ENCODE measurements at places on chromosomes 13 and 19.

GRCh38 chr19:50311723-50312635, 17.2 kb downstream of the KCNC3 start:
- DNase-seq, result no peak

DNA sequence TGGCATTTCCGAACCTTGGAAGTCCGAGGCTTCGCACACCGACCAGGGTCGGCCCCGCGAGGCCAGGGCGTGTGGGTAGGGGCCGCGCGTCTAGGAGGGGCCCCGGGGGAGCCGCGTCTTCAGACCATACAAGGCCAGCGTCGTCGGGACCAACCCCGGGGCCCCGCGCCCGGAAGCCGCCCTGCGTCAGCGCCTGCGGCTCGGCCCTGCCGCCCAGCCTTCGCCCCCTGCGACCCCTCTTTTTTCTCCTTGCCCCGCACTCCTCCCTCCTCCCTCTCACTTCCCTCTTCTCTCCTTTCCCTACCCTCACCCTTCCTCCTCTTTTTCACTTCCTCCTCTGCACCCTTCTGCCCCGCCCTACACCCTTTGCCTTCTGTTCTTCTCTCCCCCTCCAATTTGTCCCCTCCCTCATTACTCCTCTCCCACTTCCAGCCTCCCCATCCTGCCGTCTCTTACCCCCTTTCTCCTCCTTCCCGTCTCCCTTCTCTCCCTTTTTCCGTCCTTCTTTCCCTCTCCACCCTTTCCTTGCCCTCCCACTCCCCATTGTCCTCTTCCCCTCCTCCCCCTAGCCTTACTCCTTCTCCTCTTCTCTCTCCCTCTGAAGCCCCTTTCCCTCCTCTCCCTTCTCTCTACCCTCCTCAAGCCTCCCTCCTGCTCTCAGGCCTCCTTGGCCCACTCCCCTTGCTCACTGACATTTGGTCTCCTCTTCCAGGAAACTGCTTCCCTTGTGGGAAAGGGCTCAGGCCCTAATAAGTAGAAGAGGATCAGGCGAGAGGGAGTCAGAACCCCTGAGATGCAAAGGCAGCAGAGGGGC, 2.2 kb upstream of the PLEKHG2 start:
- DNase-seq, result peak; percentile 54

- no peak for DNase-seq
Measured at GRCh38 chr13:36966404-36966803, 32.7 kb downstream of the ALG5 start.

DNA sequence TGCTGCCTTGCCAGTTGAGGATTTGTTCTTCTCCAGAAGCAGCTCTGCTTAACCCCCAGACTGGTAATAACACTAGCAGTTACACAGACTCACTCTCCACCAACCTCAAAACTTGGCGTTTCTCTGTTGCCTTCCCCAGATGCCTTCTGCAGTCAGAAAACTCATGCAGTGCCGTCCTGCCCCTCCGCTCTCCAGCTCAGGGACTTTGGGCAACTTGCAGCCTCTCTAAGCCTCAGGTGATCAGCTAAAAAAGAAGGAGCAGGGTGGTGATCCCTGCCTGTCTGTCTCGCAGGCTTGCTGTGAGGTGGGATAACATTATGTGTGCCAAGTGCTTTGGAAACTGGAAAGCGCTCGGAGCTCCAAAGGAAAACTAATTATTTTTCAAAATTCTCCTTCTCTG, 391.6 kb downstream of the HS6ST3 start:
- no peak for DNase-seq

DNA sequence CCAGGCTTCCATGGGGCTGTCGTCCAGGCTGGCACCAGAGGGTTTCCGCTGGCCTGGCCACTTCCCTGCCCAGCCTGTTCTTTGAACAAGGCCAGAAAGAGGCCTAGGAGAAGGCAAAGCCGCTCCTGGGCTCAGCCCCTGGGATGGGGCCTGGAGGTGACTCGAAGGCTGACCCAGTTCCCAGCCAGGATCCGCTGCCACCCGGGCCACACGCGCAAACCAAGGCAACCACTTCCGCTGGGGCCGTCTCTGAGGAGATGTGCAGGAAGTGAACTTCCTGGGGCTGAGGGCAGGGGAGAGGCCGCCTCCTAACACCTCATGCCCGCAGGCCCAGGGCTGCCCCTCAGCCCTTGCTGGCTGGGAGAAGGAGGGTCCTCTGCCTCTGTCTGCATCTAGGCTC, 15.2 kb downstream of the PLEKHF1 start:
- DNase-seq, result no peak

DNA sequence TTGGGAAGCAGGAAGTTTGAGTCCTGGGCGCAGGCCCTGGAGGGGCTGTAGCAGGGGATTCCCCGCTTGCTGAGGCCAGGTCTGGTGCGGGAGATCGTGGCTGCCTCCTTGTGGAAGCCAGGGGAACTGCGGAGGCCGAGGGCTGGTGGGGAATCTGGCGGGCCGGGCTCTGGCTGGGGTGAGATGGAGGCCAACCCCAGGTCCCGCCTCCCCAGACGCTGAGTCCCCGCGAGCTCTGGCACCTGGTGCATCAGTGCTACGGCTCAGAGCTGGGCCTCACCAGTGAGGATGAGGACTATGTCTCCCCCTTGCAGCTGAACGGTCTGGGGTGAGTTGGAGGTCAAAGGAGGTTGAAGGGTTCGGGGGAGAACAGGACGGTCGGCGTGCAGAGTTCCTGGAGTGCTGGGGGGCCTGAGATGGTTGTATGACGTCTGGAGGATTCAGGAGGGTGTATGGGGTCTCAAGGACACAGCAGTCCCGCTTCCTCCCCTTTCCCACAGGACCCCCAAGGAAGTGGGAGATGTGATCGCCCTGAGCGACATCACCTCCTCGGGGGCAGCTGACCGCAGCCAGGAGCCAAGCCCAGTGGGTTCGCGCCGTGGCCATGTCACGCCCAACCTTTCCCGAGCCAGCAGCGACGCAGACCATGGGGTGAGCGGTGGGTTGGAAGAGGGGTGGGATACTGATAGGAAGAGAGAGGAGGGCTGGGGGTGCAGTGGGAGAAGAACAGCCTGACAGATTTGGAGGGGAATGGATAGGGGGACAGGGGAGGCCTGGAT, 13.1 kb downstream of the GRAMD1A start:
- DNase-seq, result no peak

- DNase-seq, result no peak
Measured at GRCh38 chr19:22422211-22422610, at the start of gene ZNF98. Gene ZNF98 (minus strand): TSS chr19:22422346. CDS start chr19:22422224, 122 bp downstream.

DNA sequence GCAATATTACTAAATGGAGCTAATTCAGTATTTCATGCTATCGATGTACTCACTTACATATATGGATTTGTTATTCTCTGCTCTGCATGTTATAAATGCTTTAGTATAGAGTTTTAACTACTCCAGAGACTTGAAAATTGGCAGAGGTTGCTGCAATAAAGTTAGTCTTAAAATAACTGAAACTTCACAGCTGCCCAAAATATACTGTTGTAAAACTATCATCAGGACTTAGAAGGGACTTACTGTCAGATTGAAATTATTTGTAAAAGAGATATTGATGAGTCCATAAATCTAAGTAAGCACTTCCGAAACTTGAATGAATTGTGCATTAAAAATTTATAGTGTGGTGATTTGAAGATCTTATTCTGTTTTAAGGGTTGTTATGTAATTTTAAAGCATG, 1178.2 kb upstream of the PCDH20 start:
- DNase-seq, result no peak

Data from HCT116 (cell line).